ENCODE measurements at places on chromosomes 1 and 21.

GRCh38 chr1:85200463-85201339 lies at the start of gene SYDE2:
SYDE2 (minus strand) TSS chr1:85201016; CDS start chr1:85200996, 20 bp downstream.
- DNase-seq = peak; percentile 41

DNA sequence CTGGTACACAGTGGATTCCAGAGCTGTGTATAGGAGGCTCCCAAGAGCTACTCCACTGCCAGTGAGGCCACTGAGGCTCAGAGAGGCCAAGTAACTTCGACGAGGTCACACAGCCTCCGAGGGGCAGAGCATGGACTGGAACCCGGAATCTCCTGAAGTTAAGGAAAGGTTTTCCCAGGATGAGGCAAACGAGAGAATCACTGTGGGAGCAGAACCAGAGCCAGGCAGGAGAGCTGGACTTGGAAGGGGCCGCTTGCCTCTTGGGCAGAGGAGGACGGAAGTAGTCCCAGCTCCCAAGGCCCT lies 52.0 kb downstream of the GLIS1 start:
- DNase-seq = no peak

- DNase-seq = no peak
Measured at GRCh38 chr1:13576926-13577325, 6.7 kb upstream of the PDPN start.

- no peak for DNase-seq
Measured at GRCh38 chr1:187641463-187641862, 812.7 kb downstream of the PLA2G4A start.

GRCh38 chr1:42157667-42158066 lies 4.5 kb downstream of the GUCA2B start:
- no peak for DNase-seq

GRCh38 chr1:110370827-110371226 lies 20.0 kb downstream of the SLC16A4 start:
- DNase-seq = no peak

DNA sequence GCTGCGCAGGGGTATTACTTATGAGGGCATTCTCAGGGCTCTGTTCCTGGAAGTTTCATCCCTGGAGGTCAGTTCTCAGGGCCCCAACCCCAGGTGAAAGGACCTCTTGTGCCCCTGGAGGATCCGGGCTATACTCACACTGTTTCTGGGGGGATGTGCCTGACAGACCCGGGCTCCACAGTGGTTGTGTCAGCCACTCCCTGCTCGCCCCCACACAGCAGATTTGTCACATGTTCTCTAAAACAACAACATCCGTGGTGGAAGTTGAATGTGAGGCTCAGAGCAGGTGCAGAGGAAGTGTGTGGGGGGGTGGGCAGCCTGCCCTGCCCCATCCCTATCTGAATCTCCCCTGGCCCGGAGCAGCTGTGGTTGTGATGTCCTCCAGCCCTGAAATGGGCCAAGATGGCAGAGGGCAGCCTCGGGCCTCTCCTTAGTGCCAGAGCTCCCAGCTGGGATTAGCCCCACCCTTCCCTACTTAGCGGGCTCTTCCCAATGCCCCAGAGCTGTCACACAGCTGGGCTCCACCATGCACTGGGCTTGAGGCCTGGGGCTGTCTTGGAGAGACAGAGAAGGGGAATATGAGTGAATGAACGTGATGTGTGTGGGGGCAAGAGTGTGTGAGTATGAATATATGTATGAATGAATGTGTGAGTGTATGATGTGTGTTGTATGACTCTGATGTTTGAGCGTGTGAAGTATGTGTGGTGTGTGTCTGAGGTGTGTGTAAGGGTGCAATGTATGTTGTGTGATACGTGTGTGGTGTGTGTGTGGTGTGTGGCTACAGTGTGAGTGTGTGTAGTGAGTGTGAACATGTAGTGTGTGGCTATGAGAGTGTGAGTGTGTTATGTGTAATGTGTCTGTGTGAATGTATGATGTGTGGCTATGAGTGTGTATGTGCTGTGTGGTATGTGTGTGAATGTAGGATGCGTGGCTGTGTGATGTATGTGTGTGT lies 1.5 kb upstream of the FCMR start:
- DNase-seq = peak; percentile 49

DNA sequence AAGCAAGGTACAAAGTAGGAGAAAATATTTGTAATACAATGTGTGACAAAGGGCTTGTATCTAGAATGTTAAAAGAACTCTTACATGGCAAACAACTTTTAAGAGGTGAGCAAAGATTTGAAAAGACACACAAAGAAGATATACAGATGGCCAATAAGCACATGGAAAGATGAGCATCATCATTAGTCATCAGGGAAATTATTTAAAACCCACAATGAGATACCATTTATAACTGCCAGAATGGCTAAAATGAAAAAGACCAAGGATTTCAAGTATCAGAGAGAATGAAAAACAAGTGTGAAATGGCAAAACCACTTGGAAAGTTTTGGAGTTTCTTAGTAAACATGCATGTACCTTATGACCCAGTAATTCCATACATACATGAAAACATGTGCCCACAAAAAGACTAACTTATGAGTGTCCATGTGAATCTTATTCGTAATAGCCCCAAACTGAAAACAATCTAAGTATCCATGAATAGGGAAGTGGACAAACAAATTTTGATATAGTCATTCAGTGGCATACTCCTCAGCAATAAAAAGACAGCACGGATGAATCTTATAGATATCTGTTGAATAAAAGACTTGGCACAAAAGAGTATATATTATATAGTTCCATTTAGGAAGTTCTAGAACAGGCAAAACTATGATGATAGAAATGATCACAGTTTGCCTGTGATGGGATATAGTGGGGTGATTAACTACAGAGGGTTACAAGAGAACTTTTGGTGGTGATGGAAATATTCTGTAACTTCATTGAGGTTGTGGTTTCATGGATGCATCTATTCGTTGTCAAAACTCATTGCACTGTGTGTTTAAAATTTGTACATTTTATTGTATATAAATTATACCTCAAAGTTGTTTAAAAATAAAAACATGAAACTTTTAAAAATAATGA lies 82.0 kb downstream of the DISP1 start:
- no peak for DNase-seq

DNA sequence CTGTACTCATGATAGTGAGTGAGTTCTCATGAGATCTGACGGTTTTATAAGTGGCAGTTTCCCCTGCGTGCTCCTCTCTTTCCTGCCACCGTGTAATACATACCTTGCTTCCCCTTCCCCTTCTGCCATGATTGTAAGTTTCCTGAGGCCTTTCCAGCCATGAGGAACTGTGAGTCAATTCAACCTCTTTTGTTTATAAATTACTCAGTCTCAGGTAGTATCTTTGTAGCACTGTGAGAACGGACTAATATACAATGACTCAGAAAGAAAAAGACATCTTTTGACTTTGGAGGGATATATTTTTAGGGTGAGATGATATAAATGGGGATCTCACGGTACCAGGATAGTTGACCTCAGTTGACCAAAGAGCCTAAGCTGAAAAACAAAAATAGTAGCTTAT lies 74.7 kb upstream of the BACH1 start:
- no peak for DNase-seq

DNA sequence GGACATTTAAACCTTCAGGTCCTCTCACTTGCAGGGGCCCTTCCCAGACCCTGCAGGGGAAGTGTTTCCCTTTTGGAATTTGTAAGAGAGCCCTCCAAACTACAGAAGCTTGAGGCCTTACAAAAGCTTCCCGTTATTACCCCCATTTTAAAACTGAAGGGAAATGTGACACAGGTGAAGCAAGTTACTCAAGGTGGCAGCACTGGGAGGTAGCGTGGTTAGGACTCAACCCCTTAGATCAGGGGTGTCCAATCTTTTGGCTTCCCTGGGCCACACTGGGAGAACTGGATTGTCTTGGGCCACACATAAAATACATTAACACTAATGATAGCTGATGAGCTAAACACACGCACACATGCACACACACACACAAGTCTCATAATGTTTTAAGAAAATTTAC lies 15.8 kb upstream of the ZC3H12A start:
- no peak for DNase-seq

GRCh38 chr1:18384471-18384870 lies 96.3 kb upstream of the KLHDC7A start:
- no peak for DNase-seq

GRCh38 chr1:27609618-27610240 lies 5.8 kb upstream of the AHDC1 start:
- no peak for DNase-seq

- no peak for DNase-seq
Measured at GRCh38 chr1:215416497-215416896, 150.6 kb upstream of the KCTD3 start.

DNA sequence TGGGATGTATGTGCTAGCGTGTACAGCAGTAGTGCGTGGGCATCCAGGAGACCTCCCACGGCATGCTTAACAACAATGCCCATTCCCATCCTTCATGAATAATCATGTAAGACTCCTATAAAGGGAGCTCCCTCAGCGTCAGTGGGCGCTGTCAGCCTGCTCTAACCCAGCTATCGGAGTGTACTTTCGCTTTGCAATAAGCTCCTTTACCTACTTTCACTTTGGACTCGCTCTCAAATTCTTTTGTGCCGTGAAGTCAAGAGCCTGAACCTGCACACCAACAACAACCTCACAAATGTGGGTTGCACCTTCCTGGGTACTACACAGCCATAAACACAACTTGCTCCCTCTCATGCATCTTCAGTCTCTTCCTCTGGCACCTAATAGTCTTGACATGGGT lies 114.8 kb upstream of the PAXBP1 start:
- no peak for DNase-seq

DNA sequence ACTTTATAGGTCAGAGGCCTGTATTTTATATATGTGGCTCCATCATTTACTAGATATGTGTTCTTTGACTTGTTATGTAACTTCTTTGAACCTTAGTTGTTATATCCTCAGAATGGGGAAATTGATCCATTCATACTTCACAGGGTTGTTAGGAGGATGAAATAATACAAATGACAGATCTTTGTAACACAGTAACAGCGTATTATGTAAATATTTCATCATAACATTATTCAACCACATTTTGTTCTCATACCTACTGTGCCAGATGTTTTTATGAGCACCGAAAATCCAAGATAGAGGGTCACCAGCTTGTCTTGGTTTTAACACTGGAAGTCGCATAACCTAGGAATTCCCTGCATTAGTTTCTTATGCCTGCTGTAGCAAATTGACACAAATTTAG lies 3.3 kb downstream of the SUCO start:
- no peak for DNase-seq

- DNase-seq = no peak
Measured at GRCh38 chr21:43287795-43288755, 119.3 kb downstream of the CRYAA start.

DNA sequence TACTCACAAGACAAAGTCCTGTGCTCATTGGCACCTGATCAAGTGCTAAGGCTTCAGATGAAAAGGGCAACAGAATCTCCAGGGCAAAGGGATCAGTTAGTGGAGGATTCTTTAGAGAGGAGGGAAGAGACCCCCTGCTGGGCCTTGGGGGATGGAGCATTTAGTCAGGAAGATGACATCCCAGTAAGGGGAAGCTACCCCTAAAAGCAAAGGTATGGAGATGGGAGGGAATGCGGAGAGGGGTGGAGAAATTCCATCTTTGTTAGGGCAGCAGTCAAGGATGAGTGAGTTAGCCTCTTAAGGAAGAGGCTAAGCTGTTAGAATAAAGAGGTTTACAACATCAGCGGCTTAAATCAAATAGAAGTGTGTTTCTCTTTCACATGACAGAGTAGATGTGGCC lies 67.4 kb downstream of the ST6GALNAC3 start:
- no peak for DNase-seq

GRCh38 chr1:25671929-25672328 lies 55.3 kb downstream of the MAN1C1 start:
- DNase-seq = no peak

DNA sequence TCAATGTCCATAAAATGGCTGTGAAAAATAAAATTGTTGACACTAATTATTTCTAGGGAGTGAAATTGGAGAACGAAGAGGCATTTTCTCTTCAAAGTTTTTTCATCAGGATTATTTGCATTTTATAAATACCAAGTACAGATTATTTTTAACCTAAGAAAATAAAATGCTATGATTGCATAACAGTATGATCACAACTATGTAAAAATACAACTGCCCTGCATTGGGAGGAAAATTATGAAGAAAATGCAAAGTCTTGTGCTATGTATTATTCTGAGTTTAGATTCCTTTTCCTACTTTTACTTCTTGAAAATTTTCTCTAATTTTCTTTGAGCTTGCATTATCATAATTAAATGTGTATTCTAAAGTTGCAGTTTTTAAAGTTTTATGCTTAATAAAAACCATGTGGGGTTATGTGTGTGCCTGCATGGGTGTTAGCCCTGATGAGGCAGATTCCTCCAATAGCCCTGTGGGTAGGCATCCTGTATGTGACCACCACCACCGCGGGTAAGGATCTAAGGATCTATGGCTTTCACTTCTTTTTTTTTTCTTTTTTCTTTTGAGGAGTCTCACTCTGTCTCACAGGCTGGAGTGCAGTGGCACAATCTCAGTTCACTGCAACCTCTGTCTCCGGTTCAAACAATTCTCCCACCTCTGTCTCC lies 24.7 kb downstream of the STX6 start:
- DNase-seq = no peak

DNA sequence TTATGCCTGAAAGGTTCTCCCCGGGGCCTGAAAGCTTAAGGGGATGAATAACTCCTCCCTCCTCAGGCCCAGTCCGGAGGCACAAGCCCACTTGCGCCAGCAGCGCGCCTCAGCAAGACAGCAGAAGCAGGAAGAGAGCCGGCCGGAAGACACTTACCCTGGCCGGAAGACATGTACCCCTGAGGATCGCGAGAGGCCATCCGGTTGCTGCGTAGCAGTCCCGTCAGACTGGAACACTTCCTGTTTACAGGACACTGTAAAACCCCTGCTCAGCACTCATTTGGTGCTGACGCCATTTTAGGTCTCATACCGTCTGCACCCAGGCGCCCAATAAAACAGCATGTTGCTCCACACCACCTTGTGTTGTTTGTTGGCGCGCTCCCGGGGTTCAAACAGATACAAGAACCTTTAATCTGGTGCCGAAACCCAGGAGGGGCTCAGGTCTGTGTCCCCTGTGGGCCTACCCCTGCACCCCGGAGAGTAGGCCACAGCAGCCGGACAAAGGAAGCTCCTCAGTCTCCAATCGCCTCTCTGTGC lies 30.3 kb downstream of the VN1R5 start:
- no peak for DNase-seq

DNA sequence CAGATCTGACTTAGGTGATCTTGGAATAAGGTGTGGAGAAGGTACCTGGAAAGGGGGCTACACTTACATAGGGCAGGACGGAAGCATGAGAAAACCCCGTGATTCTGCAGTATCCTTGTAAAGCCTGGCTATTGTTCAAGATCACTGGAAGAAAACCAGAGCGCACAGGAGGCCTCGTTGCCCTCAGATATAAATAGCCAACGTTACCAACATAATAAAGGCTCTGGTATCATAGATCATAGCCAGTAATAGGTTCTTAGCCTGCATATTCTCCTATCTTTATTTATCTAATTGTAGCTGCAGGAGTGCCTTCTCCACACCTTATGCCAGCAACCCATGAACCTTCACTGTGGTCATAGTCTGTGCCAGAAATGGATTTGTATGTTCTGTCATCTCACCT lies 35.9 kb upstream of the MPZL1 start:
- no peak for DNase-seq

DNA sequence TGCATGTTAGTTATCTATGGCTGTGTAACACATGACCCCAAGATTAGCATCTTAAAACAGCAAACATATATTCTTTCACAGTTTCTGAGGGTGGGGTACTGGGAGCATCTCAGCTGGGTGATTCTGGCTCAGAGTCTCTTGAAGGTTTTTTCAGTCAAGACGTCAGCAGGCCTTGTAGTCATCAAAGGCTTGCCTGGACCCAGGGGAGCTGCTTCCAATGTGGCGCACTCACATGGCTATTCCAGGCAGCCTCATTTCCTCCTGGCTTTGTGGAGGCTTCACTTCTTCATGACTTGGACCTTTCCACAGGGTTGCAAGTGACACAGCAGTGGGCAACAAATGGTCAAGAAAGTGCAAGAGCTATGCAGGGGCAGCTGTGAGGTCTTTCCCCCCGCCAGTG lies 114.7 kb downstream of the ACTL8 start:
- DNase-seq = no peak

Measured in activated CD8-positive, alpha-beta memory T cell treated with anti-CD3 and anti-CD28 coated beads for 1 hour (primary cell).